ENCODE measurements at places on chromosomes 1 and 21.
A peak's percentile ranks its signal among the peaks of the same experiment; 100 is the strongest.

- DNase-seq: peak; percentile 17
Observed at GRCh38 chr1:21355956-21356355, 65.7 kb upstream of the ECE1 start.

DNA sequence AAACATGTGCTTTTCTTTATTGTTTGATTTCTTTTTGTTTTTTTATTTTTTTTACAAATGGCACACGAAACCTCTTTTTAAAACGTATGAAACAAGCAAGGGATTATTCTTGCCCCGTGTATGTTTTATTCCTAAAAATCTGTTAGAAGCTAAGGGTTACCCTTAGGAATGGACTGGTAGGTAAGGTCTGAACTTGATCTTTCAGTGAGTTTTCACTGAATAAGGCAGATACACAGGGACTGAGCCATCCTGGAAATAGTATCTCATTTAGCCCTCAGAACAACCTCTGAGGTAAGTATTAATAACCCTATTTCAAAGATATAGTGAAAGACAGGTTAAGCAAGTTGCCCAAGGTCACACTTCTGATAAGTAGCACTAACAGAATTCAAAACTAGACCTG is 6.0 kb downstream of the CD53 start:
- no peak for DNase-seq

GRCh38 chr21:15437883-15438282 is 291.9 kb upstream of the USP25 start:
- DNase-seq: no peak

GRCh38 chr1:242318140-242318539 is 206.4 kb downstream of the PLD5 start:
- DNase-seq: no peak

DNA sequence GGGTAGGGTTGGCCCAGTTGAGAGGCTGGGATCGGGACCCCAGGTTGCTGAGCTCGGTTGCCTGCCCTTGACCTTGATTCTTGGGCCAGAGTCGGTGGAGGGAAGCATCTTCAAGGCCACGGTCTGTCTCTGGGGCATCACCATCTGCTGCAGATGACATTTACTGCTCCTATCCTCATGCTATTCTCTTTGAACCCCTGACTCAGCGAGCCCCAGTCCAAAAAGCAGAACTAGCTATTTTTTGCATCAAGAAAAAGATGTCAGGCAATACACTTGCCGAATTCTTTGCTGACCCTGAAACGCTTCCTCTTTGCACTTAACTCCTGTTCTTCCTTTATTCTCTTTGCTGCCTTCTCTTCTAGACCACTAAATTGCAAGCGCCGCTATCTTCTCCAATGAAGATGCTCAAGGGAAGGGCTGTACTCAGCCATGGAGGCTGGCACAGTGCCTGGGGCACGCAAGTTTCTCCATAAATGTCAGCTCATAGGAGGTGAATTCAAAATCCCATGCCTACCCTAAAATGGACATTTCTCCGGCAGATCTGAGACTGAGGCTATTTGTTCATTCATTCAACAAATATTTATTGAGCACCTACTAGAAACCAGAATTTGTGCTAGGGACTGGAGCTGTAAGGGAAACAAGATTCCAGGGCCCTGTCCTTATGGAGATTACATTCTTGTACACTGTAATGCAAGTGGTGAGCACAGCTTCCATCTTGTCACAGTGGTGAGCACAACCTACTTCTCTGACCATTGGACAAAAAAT is 20.5 kb upstream of the CAPZB start:
- DNase-seq: no peak

- DNase-seq: no peak
Observed at GRCh38 chr1:219155135-219155534, 18.5 kb upstream of the LYPLAL1 start.

- DNase-seq: no peak
Observed at GRCh38 chr1:169650551-169650950, 20.6 kb upstream of the SELP start.

GRCh38 chr1:221742555-221743415 is 896 bp upstream of the DUSP10 start:
- peak; percentile 74 for DNase-seq

GRCh38 chr1:111446967-111447892 is 1.8 kb downstream of the WDR77 start:
- no peak for DNase-seq

- no peak for DNase-seq
Observed at GRCh38 chr1:234324821-234325220, 48.4 kb upstream of the COA6 start.

- DNase-seq: no peak
Observed at GRCh38 chr1:115364780-115365155, 26.7 kb upstream of the NGF start.

GRCh38 chr1:210901981-210902770 is 231.8 kb downstream of the KCNH1 start:
- no peak for DNase-seq

DNA sequence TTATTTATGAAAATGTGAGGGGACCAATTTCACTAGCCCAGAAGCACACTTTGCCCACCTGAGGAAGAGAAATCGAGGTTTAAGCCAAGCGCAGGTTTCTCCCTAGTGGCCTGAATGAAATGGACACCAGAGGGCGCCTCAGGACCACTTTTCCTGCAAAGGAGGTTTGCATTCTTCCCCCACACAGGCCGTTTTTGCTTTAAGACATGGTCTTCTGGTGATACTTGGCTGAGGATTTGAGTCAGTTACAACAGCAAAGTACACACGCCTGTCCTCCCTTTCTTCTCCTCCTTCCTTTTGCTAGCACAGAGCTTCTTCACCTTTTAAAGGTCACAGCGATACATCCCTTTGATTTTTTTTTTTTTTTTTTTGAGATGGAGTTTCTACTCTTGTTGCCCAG is 5.4 kb downstream of the PLA2G2E start:
- DNase-seq: peak; percentile 64

DNA sequence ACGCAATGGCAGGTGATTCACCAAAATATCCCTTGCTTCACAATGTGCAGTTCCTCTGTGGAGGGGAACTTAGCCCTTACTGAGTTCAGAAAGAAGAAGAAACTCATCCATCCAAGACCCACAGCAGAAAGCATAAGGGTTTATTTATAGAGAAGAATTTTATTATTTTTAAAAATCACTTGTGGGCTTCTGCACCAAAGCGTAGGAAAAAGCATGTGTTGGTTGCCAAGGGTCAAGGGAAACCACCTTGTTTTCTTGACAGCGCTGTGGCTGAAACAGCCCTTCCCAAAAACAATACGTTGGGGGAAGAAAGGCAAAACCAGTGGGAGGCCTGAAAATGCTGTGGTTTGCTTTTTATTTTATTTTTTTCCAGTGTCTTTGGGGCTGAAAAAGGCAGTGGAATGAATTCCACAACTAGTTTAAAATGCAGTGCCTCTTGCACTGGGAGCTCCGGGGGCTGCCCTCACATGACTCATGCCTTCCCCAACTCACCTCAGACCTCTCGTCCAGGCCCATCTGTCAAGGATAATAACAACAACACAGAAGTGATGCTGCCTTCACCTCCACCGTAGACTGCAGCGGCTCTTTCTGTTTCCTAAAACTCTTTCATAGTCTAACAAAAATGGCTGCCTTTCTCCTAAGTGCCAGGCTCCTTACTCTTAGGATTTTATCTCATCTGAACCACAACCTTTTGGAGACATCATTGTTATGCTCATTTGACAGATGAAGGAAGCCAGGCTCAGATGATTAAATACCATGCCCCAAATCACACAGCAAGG is 224.2 kb upstream of the JUN start:
- DNase-seq: no peak

DNA sequence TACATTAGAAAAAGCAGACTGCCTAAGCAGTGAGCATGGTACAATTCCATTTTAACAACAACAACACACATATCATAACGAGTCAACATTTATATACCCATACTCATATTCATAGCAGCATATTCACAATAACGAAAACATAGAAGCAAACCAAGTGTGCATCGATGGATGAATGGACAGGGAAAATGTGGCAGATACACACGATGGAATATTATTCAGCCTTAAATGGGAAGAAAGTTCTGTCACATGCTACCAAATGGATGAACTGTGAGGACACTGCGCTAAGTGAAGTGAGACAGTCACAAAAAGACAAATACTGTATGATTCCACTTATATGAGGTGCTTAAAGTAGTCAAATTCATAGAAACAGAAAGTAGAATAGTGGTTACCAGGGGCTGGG is 9.5 kb upstream of the MAN1C1 start:
- no peak for DNase-seq

GRCh38 chr21:42056468-42056867 is 14.6 kb upstream of the UMODL1 start:
- DNase-seq: no peak

GRCh38 chr1:226402739-226403165 is 5.1 kb downstream of the PARP1 start:
- DNase-seq: no peak

GRCh38 chr1:161743231-161743630 is 6.4 kb upstream of the DUSP12 start:
- DNase-seq: no peak

DNA sequence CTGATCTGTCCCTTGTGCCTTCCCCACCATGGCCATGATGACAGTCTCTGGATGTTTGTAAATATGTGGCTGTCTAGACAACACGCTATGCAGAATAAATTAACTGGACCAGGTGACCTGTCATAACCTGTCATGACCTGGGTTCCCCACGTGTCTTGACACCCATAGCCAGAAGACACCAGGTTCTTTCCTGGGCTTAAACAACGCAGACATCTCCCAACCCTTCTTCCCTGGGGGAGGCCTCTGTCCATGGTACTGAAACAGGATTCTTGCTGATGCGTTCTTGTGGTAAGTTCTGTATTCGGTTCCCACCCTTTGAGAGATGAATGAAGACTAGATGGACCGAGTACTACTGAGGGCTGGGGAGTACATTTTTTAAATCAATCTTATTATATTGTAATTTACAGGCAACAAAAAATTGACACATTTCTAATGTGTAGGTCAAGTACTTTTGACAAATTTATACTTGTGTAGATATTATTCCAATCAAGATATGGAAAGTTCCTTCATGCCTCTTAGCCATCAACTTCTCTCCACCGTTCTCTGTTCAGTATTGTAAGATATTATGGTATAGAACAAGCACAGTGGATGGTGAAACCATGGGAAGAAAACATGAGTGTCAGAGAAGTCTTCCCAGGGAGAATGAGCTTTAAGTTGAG is 738.8 kb downstream of the PTPRU start:
- no peak for DNase-seq

GRCh38 chr21:46616050-46616449 is 11.2 kb upstream of the S100B start:
- DNase-seq: no peak

- no peak for DNase-seq
Observed at GRCh38 chr1:39381839-39382238, 109.6 kb upstream of the BMP8A start.

- DNase-seq: no peak
Observed at GRCh38 chr1:228781161-228781808, 46.0 kb downstream of the RHOU start.

GRCh38 chr1:236281654-236282424 is at the start of gene ERO1B:
Gene ERO1B (minus strand): TSS chr1:236281958. CDS start chr1:236281783, 175 bp downstream.
- DNase-seq: peak; percentile 97

DNA sequence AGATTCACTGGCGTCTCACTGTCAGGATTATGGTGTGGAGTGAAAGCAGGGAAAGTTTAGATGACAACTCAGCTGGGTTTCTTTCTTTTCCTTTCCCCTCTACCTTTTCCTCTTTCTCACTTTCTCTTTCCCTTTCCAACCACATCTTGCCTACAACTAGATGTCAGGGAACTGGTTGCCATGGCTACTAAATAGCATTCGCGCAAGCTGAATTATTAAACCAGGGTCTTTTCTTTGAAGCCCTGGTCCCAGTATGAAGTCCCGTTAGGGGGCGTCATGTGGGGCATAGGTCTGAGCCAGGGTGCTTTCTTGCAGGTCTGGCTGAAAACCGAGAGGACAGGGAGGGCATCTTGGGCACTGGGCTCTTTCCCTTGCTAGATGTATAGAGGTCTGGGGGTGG is 168.4 kb upstream of the CACNA1E start:
- no peak for DNase-seq

- peak; percentile 17 for DNase-seq
Observed at GRCh38 chr1:110203021-110203661, 7.0 kb upstream of the KCNC4 start.

GRCh38 chr1:183103147-183103546 is 79.9 kb downstream of the LAMC1 start:
- no peak for DNase-seq

GRCh38 chr1:154798645-154799044 is 71.4 kb downstream of the KCNN3 start:
- no peak for DNase-seq

GRCh38 chr1:223035724-223036478 is 107.1 kb downstream of the TLR5 start:
- no peak for DNase-seq

- no peak for DNase-seq
Observed at GRCh38 chr1:21927533-21928237, 9.4 kb downstream of the HSPG2 start.

DNA sequence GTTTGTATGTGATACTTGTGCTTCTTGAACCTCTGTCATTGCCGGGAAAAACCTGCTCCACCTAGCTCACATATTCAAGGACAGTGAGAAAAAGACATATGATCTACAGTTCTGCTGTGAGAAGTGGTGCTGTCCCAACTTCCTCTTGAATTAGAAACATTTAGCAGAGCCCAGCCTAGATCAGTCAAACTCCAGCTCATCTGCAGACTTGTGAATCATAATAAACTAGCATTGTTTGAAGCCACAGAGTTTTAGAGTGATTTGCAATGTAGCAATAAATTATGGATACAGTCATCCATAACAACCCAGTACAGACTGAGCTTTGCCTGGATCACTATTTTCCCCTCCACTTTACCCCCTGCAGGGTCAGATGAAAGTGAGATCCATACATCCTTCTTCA is 497.8 kb downstream of the PLA2G4A start:
- no peak for DNase-seq

DNA sequence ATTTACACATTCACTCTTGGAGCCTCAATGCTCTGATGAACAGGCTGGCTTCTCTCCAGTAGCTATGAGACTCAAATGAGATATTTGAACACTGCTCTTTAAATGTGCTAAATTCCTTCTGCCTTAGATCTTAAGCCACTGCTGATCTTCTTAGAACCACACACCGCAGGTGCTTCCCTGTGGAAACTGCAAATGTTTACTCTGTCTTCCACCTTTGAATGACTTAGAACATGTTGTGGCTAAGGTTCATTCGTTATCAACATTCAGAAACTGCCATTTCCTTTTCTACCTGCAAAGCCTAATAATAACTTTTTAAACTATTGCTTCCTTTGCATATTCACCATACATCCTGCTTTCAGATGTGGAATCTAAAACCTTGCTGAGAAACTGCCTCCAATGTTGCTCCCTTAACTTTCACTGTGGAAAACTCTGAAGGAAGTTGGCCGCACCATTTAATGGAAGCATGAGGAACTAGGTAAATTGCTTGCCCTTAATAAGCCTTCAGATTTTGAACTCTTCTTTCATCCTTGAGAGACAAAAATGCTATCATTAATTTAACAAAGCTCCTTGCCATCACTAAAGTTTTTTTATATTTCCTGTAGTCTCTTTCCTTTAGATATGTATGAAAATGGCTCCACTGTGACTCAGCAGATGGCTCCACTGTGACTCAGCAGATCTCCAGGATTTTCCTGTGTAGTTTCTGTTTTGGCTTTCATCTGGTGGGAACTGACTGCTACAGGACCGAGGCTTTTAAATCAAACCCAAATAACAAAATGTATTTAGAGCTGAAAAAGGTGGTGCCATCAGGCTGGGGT is 143.8 kb downstream of the TNFSF18 start:
- DNase-seq: no peak

All from activated T-helper 9 cell treated with anti-CD3 and anti-CD28 coated beads, Interleukin-2, amount 50 U/mL, for 16 hours (primary cell).